Glutamatergic neuron (in vitro differentiated cells): ENCODE measurements at places on chromosomes 1 and 21. TPM values are rescaled to one million over a fixed set of nuclear protein-coding genes. Genes with fewer than 3 reads are reported as not detected.

GRCh38 chr21:34367320-34367935 lies 3.6 kb downstream of the KCNE2 start:
- H3K4me3 ChIP-seq, result no peak overlapping the region
- no peaks in the 10 kb centered on the region for H3K4me1 ChIP-seq
- peaks cover 3% of the 10 kb centered on the region for H3K27me3 ChIP-seq
- no peaks in the 10 kb centered on the region for H3K36me3 ChIP-seq
- peak; percentile 35 for DNase-seq
- no peak overlapping the region for H3K27ac ChIP-seq

GRCh38 chr1:57133686-57134085 lies 167.9 kb upstream of the C8B start:
- no peak overlapping the region for H3K4me3 ChIP-seq
- H3K36me3 ChIP-seq, result no peaks in the 10 kb centered on the region
- no peaks in the 10 kb centered on the region for H3K4me1 ChIP-seq
- no peak for DNase-seq
- no peak overlapping the region for H3K27ac ChIP-seq

The DNASE2B gene
- not detected for total RNA-seq

DNA sequence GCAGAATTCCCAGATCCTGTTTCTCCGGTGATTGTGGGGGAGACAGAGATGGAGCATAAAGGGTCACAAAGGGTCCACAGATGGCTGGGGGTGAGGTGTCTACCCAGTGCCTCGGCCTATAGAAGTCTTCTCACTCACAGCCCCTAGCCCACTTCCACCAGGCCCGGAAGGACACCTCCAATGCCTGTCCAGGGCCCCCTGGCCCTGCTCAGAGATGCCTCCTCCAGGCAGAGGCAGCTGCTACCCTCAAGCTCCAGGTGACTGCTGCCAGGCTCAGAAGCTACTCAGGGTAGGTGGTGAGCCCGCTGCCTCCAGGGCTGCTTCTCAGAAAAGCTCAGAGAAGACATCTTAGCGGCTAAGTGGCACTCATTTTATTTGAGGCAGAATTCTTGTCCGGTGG lies 22.0 kb upstream of the ZC3H12A start:
- H3K4me1 ChIP-seq, result no peaks in the 10 kb centered on the region
- DNase-seq, result no peak
- no peak overlapping the region for H3K4me3 ChIP-seq
- H3K27me3 ChIP-seq, result peaks cover 6% of the 10 kb centered on the region

The CHODL gene
- total RNA-seq, result 5.5 TPM

- no peaks in the 10 kb centered on the region for H3K4me1 ChIP-seq
- H3K27me3 ChIP-seq, result no peaks in the 10 kb centered on the region
- no peak overlapping the region for H3K4me3 ChIP-seq
- H3K27ac ChIP-seq, result no peak overlapping the region
- DNase-seq, result no peak
Measured at GRCh38 chr1:84366786-84367185, 31.5 kb upstream of the DNASE2B start.
